ENCODE measurements at places on chromosomes 7 and 10.

DNA sequence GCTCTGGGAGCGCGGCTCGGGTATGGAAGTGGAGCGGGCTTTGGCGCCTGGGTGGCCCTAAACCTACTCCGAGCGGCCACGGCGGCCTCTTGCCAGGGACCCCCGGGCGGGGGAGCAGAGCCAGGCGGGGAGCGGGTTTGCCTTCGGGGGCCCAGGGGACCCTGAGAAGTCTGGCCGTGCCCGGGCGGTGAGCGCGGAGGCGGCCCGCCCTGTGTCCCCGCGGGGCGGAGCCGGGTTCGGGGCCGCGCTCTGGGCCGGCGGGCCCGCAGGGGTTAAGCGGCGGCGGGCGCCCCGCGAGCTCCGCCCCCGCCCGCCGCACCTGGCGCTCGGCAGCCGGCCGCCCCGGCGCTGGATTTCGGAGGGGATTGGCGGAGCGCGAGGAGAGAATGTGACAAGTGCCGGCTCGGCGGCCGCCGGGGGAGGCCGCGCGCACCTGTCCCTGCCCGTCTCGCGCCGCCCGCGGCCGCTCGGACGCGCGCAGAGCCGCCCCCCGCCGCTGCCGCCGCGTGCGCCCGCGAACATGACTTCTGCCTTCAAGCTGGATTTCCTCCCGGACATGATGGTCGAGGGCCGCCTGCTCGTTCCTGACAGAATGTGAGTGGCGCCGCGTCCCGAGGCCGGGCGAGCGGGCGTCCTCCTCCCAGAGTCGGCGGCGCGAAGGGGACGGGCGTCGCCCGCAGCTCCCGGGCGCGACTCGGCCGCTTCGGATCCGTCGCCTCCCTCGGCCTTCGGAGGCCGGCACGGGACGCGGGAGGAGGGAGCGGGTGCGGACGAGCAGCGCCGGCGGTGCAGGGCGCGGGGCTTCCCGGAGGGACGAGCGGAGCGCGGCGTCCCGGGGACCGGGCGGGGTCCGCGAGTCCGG lies at the start of gene CELF2:
CELF2 (plus strand) TSS at position 303 of the 862 bp plus-strand sequence; CDS start at position 521, 218 bp downstream.
- no peak for DNase-seq

DNA sequence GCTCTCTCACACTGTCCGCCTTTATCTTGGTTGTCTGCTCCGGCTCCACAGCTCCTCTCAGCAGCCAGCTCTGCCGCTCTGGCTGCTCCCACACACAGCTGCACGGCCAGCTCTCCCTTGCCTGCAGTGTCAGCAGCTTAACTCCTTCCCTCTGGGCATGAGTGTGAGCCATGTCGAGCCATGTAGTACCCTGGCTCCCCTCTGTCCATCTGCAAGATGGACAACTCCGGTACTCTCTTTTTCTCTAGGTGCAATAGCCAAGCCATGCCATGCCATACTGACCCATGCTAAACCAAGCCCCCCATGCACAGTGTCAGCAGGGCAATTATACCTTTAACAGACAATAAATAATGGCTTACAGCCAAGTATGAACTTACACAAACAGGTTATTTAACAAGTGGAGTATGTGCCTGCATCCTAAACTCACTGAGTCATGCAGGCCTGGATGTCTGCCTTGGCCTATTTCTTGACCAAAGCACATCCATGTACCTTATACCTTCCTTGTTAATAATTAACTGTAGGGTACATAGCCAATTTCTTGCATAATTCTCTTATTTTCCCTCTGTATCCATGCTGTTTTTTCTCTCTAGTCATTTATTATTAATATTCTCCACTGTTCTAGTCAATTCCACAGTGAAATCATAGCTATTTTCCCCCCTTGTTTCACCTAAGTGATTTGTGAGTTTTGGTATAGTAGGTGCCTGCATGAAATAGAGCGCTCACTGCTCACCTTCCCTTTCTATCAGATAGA lies 170.9 kb downstream of the CDK14 start:
- DNase-seq, result no peak

DNA sequence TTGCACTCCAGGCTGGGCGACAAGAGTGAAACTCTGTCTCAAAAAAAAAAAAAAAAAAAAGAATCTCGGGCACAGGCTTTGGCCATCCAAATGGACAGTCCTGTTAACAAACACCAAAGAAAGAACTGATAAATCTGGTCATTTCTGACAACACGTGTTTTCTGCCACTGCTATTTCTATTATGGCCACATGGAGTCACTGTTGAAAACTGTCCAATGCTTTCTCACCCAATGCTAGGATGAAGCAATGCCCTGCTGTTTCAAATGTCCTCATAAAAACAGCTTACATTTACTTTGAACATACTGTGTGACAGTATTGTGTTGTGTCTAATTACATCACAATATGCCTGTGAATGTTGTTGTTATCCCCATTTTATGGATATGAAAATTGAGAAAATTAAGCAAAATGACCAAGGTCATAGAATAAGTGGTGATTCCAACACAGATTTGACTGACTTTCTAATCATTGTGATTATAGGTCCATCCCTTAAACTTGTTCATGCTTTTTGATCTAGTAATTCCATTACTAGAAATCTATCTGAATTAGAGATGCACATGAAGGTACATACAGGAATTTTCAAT lies 19.9 kb upstream of the MAP3K8 start:
- no peak for DNase-seq

DNA sequence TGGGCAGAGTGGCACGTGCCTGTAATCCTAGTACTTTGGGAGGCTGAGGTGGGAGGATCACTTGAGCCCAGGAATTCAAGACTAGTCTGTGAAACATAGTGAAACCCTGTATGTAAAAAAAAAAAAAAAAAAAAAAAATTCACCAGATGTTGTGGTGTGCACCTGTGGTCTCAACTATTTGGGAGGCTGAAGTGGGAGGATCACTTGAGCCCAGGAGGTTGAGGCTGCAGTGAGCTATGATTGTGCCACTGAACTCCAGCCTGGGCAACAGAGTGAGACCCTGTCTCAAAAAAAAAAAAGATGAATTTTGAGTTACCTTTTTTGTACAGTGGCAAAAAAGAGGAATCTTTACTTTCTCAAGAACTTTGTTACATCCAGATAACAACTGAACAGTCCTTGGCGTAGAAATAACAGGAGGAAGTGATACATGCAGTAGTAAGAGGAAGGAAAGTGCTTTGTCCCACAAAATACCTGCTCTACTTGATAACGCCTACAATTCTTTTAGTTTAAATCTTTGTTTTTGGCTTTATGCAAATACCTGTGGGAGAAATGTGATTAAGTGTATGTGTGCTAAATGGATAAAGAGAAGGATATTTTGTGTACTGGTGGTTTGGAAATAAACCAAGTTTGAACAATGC lies 29.3 kb downstream of the SPAG6 start:
- DNase-seq, result no peak

DNA sequence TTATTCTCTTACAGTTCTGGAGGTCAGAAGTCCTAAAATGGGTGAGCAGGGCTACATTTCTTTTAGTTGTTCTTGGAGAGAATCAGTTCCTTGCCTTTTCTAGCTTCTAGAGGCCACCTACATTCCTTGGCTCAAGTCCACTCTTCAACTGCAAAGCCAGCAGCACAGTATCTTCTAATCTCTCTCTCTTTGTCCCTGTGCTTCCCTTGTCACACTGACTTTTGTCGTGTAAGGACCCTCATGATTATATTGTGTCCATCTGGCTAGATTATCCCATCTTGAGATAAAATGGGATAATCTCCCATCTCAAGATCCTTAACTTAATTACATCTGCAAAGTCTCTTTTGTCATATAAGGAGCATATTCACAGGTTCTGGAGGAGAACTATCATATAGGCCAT lies 359.0 kb downstream of the ADRA2A start:
- no peak for DNase-seq

DNA sequence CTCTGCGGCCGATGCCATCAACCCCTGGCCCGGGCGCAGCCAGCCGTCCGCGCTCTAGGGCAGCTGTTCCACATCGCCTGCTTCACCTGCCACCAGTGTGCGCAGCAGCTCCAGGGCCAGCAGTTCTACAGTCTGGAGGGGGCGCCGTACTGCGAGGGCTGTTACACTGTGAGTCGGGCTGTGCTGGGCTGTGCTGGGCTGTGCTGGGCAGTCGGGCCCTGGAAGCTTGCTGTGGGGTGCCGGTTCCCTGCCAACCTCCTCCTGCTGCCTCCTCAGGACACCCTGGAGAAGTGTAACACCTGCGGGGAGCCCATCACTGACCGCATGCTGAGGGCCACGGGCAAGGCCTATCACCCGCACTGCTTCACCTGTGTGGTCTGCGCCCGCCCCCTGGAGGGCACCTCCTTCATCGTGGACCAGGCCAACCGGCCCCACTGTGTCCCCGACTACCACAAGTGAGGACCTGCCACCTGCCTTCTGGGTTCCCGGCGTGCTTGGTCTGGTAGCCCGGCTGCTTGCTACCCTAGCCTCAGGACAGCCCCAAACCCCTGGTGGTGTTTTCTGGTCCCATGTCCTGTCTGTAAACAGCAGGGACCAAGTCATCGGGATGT lies 7.5 kb downstream of the ZYX start:
- DNase-seq, result no peak

DNA sequence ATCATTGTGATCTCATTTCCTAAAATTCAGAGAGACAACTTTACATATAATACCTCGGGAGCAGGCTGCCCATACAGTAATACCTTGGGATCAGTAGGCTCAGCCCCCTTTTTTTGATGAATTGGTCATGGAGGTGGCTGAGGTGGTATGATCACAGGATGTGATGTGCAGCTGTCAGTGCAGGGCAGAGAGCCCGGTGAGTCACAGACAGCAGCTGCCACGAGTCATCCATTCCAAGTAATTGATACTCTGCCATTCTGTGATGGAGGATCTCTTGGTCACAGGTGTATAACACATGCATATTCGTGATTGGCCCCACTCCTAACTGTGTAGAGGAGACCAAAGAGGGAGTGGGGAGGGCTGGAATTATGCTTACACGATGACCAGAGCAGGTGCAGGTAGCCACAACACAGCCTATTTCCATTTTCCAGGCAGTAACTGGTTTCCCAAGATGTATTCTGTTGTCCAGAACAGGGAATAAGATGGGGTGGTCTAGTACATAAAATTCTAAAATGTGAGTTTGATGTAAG lies 14.1 kb downstream of the NRCAM start:
- no peak for DNase-seq

- no peak for DNase-seq
These were observed 70.2 kb upstream of the CUX1 start for GRCh38 chr7:101747053-101747878.

- no peak for DNase-seq
These were observed 508.5 kb downstream of the DNAJB6 start for GRCh38 chr7:157845203-157845835.

GRCh38 chr7:78634093-78634492 lies 819.4 kb downstream of the MAGI2 start:
- no peak for DNase-seq

DNA sequence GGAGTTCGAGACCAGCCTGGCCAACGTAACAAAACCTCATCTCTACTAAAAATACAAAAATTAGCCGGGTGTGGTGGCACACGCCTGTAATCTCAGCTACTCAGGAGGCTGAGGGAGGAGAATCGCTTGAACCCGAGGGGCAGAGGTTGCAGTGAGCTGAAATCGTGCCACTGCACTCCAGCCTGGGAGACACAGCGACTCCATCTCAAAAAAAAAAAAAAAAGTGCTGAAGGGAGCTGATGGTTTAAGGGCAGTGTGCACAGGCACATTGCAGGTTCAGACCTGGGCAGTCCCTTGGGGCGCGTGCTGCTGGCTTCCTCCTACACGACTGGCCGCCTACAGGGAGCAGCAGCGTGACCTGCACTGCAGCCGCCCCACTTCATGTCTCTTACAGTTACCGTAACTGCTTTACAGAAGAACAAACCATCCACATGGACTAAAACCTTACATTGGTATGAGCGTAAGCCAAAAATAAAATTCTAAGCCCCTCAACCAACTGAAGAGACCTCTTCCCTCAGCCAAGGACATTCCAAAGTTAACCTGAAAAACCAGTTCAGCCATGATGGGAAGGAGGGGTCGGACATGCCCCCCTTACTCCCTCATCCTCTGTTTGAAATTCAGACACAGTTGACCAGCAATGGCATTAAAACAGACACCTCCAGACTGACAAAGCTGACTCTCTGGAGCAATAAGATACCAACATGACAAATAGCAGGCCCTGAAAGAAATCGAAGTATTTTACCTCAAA lies 262.2 kb downstream of the ZMYND11 start:
- DNase-seq, result no peak

DNA sequence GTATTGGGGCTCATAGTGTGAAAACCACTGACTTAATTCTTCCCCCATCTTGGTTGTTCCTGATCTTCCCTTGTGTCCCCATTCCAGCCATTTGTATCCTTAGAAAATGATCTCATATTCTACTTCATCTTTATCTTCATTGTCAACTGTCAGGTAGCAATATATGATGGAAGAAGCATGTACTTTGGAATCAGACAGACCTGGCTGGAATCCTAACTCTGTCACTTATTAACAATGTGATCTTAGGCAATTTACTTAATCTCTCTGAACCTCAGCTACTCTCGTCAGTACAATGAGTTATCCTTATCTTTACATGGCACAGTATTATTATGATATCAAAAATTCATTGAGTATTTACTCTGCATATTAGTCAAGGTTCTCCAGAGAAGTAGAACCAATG lies 10.1 kb downstream of the CFTR start:
- DNase-seq, result no peak

DNA sequence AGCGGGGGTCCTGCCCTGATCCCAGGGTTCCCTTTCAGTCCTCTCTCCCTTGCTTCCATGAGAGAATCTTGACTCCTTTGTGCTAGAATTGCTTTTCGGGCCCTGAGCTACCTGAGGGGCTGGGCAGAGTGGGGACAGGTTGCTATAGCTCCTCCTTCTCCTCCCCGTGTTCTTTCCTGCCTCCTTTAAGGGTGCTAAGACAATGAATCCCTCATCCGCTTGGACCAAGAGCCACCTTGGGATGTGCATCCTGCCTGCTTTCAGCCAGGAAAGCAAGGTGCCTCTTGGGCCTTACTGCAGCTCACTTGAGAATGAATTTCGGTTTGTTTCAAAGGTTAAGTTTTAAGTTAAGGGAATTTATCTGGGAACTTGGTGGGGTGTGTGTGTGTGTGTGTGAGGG lies 53.6 kb downstream of the ADRA2A start:
- DNase-seq, result no peak

DNA sequence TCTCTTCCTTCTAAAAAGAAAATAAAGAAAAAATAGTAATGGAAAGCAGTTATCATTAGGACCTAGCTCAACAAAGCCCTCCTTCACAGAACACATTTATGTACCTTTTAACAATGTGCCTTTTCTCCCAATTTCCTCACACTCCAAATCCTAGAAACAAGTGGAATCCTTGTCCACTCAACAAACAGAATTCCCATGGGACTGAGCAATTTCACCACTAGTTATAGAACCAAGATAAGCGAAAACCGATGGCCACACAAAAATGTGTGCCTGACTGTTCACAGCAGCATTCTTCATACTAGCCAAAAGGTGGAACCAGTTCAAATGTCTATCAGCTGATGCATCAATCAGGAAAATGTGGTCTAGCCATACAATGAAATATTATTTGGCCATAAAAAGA lies 17.3 kb downstream of the DCLRE1C start:
- DNase-seq, result no peak

GRCh38 chr10:94546049-94546900 lies 687 bp downstream of the HELLS start:
- DNase-seq, result no peak
